ENCODE measurements at places on chromosomes 2 and 18.

DNA sequence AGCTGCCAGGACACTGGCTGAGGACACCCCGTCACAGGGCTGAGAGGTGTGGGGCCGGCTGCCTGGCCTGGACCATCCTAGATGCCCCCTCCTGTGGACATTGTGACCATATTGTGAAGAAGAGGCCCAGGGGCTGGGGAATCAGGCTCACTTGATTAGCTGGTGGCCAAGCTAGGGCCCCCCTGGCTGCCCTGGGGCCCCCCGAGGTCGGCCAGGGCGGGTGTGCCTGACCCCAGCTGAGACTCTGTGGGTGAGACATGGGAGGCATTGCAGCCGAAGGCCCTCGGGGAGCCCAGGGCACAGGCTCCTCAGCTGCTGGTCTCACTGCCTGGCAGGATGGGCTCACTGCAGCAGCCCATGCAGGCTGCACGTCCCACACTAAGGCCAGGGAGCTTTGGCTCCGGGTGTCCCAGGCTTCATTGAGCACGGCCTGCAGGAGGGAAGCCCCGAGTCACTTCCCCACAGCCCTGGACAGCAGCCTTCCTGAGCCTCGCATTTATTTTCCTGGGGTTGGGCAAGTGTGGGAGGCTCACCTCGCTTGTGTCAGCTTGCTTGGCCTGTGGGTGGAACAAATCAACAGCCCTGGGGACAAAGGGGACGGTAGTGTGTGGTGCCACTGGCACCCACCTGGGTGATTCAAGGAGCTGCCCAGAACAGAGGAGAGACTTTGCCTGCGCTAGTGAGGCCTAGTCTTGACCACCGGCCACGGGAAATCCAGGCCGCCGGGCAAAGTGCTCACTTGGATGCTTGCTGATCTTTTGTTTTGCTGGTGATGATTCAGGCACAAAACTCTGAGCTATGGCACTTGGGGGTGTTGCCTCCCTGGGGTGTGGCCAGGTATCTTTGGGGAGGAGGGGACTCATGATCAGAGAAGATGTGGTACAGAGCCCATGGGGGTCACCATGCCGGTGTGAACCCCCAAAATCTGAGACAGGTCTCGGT lies 1.3 kb downstream of the GAL3ST2 start:
- no peak for DNase-seq

DNA sequence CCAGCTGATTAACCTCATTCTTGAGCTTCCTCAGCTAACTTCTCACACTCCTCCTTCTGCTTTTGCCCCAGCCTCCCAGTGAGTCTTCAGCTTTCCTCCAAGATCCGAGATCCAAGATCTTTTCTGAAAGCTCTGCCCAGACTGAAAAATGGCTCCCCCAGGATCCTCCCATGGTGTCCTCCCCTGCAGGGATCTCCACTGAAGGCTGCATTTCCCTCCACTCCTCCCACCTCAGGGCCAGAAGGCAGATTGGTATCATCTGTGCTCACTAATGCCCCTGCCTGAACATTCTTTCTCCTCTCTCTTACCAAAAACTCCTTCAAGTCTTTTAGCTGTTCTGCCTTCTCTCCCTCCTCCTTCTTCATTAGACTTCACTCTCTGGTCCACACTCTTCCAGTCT lies 6.1 kb upstream of the FOXI3 start:
- DNase-seq = no peak

GRCh38 chr2:124670187-124670586 lies 645.1 kb downstream of the CNTNAP5 start:
- no peak for DNase-seq

DNA sequence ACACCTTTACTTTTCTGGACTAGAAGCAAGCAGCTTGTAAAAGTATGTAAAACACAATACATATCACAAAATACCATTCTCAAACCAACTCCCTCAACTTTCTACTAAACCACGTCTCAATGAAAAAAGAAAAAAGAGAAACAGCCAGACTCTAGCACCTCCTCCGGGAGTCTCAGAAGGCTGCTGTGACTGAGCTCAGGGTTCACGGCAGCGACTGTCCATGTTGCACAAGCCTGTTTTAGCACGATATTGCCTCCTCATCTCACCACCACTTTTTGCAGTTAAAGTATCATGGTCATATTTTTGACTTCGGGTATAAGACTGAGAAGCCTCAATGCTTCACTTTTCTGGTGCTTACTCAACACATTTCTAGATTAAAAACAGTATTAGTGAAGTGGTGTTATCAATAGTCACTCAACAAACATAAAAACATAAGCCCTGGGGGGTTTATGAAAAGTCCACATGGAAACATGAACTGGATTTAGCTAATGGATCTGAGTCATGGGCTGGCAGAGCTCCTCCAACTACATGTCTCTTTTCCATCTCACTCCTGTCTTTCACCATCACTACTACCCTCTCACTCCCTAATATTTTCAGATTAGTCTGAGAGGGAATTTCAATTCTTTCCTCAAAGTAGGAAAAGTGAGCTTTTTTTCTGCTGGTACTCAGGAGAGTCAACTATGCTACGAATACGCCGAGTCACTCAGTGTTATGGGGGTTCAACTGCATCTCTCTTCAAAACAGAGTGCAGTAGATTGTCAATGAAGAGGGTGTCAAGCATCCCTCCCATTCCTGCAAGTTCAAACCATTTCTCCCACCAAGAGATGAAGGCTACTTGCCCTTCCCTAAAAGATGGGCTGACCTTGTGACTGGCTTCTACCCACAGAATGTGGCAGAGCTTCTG lies 113.7 kb downstream of the OSR1 start:
- DNase-seq = no peak

DNA sequence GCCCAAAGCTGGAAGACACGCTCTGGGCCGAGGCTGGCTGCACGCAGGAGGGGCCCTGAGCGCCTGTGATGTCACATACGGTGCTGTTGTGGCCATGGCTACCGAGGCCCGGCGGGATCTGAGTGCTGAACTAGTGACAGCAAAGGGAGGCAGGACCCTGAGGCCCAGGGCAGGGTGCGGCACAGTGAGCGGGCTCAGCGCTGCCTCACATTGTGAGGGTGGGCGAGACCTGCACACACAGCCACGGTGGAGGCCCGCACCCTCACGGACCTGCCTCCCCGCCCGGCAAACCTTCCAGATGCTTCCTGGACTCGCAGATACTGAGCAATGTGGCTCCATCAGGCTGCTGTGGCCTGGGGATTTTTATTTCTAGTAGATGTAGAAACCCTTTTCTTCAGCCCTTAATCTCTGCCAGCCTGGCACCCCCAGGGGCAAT lies 133.8 kb upstream of the CTDP1 start:
- no peak for DNase-seq

Data from SIG-M5 (cell line).